ENCODE measurements at places on chromosomes 2 and 18. TPM values are rescaled to one million over a fixed set of nuclear protein-coding genes. Genes with fewer than 3 reads are reported as not detected.

DNA sequence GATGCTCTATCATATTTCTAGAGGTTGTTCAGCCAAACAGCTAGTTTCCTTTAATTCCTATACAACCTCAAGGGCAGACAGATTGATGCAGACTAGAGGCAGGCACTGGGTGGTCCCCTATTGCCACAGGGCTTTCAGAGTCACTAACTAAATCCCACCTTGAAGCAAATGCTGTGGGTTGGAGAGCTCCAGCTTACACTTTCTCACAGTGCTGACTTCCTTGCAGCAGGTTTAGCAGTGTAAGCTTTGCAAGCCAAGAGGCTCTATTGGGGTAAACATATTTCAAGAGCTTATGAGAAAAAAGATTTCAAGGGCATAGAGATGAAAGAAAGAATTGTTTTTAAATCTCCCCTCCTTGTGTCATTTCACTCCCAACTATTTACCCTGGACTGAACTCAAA, 366.5 kb upstream of the CRIM1 start:
- H3K36me3 ChIP-seq: no peaks in the 10 kb centered on the region
- H3K27me3 ChIP-seq: no peaks in the 10 kb centered on the region
- no peak overlapping the region for H3K4me3 ChIP-seq
- no peak for DNase-seq
- no peak overlapping the region for H3K27ac ChIP-seq
- no peaks in the 10 kb centered on the region for H3K4me1 ChIP-seq

The ZNF236 gene
- 15.1 TPM for total RNA-seq

- no peaks in the 10 kb centered on the region for H3K27me3 ChIP-seq
- H3K36me3 ChIP-seq: no peaks in the 10 kb centered on the region
- no peaks in the 10 kb centered on the region for H3K4me1 ChIP-seq
- DNase-seq: no peak
- no peak overlapping the region for H3K27ac ChIP-seq
Observed at GRCh38 chr2:71538656-71539265, 85.4 kb downstream of the DYSF start.

The B4GALT6 gene
- total RNA-seq: 5.7 TPM

- H3K4me3 ChIP-seq: no peak overlapping the region
- H3K36me3 ChIP-seq: no peaks in the 10 kb centered on the region
- H3K4me1 ChIP-seq: peaks cover 42% of the 10 kb centered on the region
- no peak for DNase-seq
Observed at GRCh38 chr2:190354003-190354690, 10.8 kb downstream of the INPP1 start.

The EFHD1 gene
- total RNA-seq: 3.8 TPM

DNA sequence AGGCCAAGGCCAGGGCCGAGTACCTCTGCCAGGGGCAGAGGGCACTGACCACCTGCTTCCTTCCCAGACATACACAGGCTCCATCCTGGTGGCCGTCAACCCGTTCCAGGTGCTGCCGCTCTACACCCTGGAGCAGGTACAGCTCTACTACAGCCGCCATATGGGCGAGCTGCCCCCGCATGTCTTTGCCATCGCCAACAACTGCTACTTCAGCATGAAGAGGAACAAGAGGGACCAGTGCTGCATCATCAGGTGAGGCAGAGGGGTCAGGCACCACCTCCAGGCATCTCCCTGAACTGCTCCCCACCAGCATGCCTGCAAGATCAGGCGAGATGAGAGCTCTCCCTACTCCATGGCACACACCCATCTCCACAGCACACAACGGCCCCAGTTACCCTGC, 31.1 kb downstream of the MYO7B start:
- no peak overlapping the region for H3K27ac ChIP-seq
- peaks cover 6% of the 10 kb centered on the region for H3K4me1 ChIP-seq
- no peak for DNase-seq
- H3K27me3 ChIP-seq: no peaks in the 10 kb centered on the region

The CAPN14 gene
- 0.23 TPM for total RNA-seq

- H3K36me3 ChIP-seq: no peaks in the 10 kb centered on the region
- H3K4me1 ChIP-seq: peaks cover 16% of the 10 kb centered on the region
- H3K27me3 ChIP-seq: no peaks in the 10 kb centered on the region
- H3K4me3 ChIP-seq: no peak overlapping the region
- H3K27ac ChIP-seq: no peak overlapping the region
- no peak for DNase-seq
Observed at GRCh38 chr2:239371726-239372686, 28.8 kb downstream of the HDAC4 start.

The AKAIN1 gene
- total RNA-seq: not detected

DNA sequence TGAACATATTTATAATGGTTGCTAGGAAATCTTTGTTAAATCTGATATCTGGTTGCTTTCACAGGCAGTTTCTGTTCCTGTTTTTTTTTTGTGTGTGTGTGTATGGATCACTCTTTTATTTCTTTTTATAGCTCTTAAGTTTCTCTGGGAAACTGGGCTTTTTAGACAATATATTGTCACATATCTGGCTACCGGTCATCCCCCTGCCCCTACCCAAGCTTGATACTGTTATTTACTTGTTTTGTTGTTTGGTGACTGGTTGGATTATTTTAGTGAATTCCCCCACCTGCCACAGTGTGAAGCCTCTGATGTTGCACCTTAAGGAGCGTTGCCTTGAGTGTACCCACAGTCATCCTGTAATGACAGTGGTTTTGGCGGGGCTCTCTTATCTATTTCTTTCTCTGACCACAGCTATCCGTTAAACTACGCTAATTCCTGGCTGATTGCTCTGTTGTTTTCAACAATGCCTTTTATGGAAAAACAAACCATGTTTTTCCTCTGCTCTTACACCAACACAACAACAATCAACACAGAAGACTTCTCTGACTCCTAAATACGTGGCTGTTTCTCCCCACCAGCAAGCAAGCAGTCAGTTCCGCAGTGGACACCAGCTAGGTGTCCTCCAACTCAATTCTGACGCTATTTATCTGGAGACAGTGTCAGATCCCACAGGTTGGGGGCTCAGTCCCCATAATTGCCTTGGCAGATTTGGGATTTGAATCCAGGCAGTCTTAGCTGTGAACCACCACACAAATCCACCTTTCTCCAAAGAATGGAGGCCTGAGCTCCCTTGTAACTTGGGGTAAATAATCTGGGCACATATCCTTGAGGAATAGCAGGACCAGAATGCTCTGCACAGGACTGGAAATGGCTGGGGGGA, 10.9 kb downstream of the GNLY start:
- no peak overlapping the region for H3K4me3 ChIP-seq
- no peaks in the 10 kb centered on the region for H3K36me3 ChIP-seq
- peaks cover 92% of the 10 kb centered on the region for H3K4me1 ChIP-seq
- H3K27me3 ChIP-seq: no peaks in the 10 kb centered on the region

The GPR55 gene
- 0.24 TPM for total RNA-seq

- peaks cover 13% of the 10 kb centered on the region for H3K36me3 ChIP-seq
- no peak for DNase-seq
- no peak overlapping the region for H3K4me3 ChIP-seq
- no peaks in the 10 kb centered on the region for H3K27me3 ChIP-seq
- no peak overlapping the region for H3K27ac ChIP-seq
Observed at GRCh38 chr2:181499231-181499630, 42.0 kb downstream of the ITGA4 start.

- no peaks in the 10 kb centered on the region for H3K27me3 ChIP-seq
- H3K36me3 ChIP-seq: no peaks in the 10 kb centered on the region
- peak overlapping the region; percentile 77 for H3K4me3 ChIP-seq
- no peak for DNase-seq
- peak overlapping the region; percentile 91 for H3K27ac ChIP-seq
- peaks cover 20% of the 10 kb centered on the region for H3K4me1 ChIP-seq
Observed at GRCh38 chr18:80033181-80034067, 810 bp upstream of the RBFA start.

DNA sequence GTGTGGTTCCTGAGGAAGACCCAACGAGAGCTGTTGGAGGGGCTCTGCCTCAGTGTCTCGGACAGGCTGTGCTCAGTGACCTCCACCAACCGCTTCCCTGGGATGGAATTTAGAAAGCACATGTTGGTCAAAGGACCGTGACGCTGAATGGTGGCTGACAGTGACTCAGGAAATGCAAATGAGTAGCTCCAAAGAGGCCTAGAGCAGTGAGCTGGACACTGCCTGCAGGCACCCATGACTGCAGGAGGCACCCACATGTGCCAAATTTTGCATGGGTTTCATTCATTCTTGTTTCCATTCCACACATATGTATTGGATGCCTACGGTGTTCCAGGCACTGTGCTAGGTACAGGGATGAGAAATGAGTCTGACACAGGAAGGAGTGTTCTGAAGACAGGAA, 46.4 kb downstream of the ACKR3 start:
- H3K36me3 ChIP-seq: no peaks in the 10 kb centered on the region
- H3K27ac ChIP-seq: no peak overlapping the region
- no peak for DNase-seq
- no peaks in the 10 kb centered on the region for H3K4me1 ChIP-seq

The GPR45 gene
- not detected for total RNA-seq

The INO80B gene
- total RNA-seq: 27.1 TPM

GRCh38 chr18:51890762-51891161, 449.2 kb upstream of the DCC start:
- H3K4me1 ChIP-seq: no peaks in the 10 kb centered on the region

DNA sequence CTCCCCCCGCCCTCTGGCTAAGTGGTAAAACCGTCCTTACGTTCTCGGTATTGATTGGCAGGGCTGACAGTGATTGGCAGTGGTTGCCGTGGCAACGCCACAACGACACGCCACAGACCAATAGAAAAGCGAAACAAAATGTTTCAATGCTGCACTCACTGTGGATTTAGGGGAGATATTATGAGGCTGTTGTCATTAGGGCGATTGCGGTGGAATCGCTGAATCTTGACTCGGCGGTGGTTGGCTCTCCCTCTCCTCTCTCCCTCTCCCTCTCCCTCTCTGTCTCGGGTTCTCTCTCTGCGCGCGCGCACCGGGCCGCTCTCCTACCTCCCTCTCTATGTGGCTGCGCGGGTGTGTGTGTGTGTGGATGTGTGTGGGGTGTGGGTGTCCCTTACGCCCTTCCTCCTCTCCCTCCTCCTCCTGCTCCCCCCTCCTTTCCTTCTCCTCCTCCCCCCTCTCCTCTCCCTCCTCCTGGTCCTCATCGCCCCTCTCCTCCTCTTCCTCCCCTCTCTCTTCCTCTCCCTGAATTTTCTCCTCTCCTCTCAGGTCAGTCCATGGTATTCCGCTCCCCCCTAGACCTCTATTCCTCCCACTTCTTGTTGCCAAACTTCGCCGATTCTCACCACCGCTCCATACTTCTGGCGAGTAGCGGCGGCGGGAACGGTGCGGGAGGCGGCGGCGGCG, at the start of gene SIX3:
TSS of gene SIX3 (plus strand) at position 152 of the 684 bp plus-strand sequence. CDS start at position 555, 403 bp downstream.
- no peak for DNase-seq
- peaks cover 100% of the 10 kb centered on the region for H3K27me3 ChIP-seq
- no peaks in the 10 kb centered on the region for H3K36me3 ChIP-seq
- H3K4me1 ChIP-seq: peaks cover 6% of the 10 kb centered on the region
- no peak within 1 kb of the TSS for H3K4me3 ChIP-seq
- no peak within 1 kb of the TSS for H3K27ac ChIP-seq

DNA sequence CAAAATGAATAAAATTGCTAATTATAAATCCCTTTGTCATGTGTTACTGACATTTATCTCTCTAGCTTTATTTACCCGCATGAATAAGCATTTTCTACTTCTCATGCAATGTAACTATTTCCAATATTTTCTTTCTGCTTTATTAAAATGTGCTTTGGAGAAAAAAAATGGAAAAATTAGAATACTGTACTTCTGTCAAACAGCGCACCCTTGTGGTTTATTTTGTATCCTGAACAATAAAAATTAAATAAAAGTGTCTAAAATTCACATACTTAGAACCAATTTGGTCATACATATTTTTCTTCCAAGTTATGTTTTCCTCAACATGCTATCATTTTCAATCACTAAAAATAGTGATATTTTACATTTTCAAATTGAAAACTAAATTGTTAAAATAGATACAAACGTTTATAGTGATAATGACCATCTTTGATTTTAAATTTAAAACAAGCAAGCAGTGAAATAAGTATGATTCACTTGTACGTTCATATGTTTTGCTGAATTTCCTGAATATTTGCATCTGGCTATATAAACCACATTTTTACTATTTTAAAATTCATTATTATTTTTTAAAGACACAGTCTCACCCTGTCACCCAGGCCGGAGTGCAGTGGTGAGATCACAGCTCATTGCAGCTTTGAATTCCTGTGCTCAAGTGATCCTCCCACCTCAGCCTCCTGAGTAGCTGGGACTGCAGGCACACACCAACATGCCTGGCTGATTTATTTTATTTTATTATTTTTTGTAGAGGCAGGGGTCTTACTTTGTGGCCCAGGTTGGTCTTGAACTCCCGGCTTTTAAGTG, 95.9 kb upstream of the GRB14 start:
- no peak overlapping the region for H3K27ac ChIP-seq
- no peaks in the 10 kb centered on the region for H3K36me3 ChIP-seq
- no peaks in the 10 kb centered on the region for H3K27me3 ChIP-seq

DNA sequence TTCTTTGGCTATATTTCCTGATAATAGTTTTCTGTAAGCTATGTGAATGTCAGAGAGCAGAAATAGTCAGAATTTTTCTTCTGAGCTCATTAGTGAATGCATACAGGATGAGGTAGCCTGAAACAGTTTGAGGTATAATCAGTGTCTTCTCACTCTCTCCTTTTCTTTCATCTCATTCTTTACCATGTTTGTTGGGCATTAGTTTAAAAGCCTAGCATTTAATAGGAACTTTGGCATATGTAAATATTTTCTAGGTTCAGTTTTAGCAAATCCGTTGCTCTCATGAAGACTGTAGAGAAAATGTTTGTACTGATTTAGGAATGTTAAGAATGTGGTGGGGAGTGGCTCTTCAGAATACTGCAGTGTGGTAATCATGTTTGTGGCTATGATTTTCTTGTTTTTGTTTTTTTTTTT, 119.4 kb downstream of the PARD3B start:
- H3K27ac ChIP-seq: peak overlapping the region; percentile 50
- no peaks in the 10 kb centered on the region for H3K36me3 ChIP-seq
- no peaks in the 10 kb centered on the region for H3K27me3 ChIP-seq
- no peaks in the 10 kb centered on the region for H3K4me1 ChIP-seq
- DNase-seq: no peak

GRCh38 chr2:133755480-133756300, 187.4 kb upstream of the NCKAP5 start:
- H3K4me3 ChIP-seq: no peak overlapping the region
- H3K27me3 ChIP-seq: no peaks in the 10 kb centered on the region
- H3K4me1 ChIP-seq: no peaks in the 10 kb centered on the region
- H3K36me3 ChIP-seq: no peaks in the 10 kb centered on the region
- H3K27ac ChIP-seq: no peak overlapping the region
- DNase-seq: peak; percentile 92

The INPP5D gene
- 15.3 TPM for total RNA-seq

DNA sequence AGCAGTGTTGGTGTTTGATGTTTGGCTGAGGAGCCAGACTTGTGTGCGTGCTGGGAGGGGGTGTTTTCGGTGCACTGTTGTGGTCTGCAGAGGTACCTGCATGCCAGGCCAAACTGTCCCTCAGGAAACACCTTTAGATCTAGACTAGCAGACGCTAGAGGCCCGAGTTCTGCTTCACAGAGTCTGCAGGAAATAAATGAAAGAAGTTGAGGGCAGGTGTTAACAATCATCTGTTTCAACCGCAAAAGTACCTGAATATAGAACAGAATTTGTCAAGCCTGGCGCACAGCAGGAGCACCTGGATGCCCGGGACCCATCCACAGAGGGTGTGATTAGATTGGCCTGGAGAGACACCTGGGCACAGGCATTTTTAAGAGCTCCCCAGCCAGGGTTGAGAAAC, 40.5 kb upstream of the REL start:
- H3K4me3 ChIP-seq: no peak overlapping the region
- H3K27ac ChIP-seq: no peak overlapping the region
- no peaks in the 10 kb centered on the region for H3K4me1 ChIP-seq

The ZBTB7C gene
- 8.7 TPM for total RNA-seq

The CCDC74B gene
- total RNA-seq: 2.4 TPM

GRCh38 chr2:240985881-240986786, 12.3 kb upstream of the SNED1 start:
- H3K4me1 ChIP-seq: peaks cover 12% of the 10 kb centered on the region
- DNase-seq: no peak
- H3K36me3 ChIP-seq: no peaks in the 10 kb centered on the region
- H3K27me3 ChIP-seq: no peaks in the 10 kb centered on the region
